NCI-H1930 (cell line): ENCODE measurements at places on chromosomes 4 and X.

GRCh38 chr4:100981447-100982204 is 365.7 kb downstream of the PPP3CA start:
- no peak for DNase-seq

GRCh38 chrX:115452251-115452650 is 108.7 kb upstream of the PLS3 start:
- no peak for DNase-seq

- DNase-seq, result no peak
These were observed 35.6 kb downstream of the PAK3 start for GRCh38 chrX:111131572-111131971.

- no peak for DNase-seq
These were observed 54.3 kb upstream of the CAMK2D start for GRCh38 chr4:113815826-113816225.

GRCh38 chrX:14554131-14554715 is 24.9 kb downstream of the GLRA2 start:
- DNase-seq, result no peak
